ENCODE measurements at places on chromosomes 1 and 21.

GRCh38 chr1:58683519-58683918, 16.3 kb downstream of the MYSM1 start:
- DNase-seq = no peak

- DNase-seq = peak; percentile 34
Observed at GRCh38 chr1:29639741-29640427, 403.6 kb downstream of the PTPRU start.

- DNase-seq = no peak
Observed at GRCh38 chr1:237861944-237862343, 28.8 kb downstream of the ZP4 start.

DNA sequence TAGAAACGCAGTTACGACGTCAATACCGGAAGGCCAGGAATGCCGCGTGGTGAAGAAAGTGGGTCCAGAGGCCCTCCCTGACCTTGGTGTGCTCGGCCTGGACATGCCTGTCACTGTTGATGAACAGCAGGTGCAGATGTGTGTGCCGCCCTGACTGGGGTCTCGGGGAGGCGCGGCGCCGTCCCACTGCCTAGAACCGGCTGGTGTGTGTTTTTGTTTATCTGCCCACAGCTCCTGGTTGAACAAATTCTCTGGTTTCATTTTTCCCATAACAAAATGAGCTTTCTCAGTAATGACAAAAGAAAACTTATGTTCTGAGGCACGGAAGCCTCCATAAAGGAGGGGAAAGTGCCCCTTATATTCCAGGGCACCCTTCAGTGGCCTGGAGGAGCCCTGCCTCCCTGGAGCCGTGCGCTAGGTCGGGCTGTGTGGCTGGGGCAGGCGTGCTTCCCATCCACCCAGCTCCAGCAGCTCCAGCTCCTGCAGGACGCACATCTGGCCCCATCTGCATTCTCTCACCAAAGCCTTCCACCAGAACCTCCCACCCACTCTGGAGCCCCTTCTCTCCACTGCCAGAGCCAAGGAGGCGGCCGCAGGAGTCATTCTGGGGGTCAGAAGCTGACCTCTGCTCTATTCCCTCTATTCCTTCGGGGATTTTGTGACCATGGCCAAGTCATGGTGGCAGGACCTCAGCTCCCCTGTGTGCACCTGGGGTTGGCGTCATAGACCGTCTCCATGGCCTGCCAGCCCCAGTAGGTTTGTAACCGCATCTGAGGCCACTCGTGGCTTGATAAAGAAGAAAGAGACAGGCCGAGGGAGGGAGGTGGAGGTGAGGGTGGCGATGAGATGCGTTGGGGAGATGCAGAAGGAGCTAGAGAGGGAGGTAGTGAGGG, 20.1 kb upstream of the COL18A1 start:
- DNase-seq = peak; percentile 57

- DNase-seq = no peak
Observed at GRCh38 chr1:104921525-104921924, 1171.8 kb downstream of the AMY1C start.

DNA sequence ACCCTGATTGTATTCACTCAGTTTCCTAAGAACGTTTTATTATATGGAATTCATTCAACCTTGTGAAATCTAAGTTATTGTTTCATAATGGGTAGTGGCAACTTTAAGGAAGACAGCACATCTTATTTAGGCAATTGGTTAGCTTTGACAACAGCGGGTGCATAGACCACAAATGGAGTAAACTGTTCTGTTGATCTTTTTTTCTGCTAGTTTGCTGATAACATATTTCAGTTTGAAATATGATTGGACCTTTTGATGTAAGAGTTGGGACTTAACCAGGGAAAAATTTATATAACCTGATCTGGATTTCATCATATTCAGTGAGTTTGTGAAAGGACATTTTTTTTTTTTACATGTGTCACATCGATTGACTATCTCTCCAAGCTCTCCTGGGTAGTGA, 151.7 kb downstream of the HLX start:
- DNase-seq = no peak

- no peak for DNase-seq
Observed at GRCh38 chr1:47823040-47823808, 174.0 kb downstream of the TRABD2B start.

DNA sequence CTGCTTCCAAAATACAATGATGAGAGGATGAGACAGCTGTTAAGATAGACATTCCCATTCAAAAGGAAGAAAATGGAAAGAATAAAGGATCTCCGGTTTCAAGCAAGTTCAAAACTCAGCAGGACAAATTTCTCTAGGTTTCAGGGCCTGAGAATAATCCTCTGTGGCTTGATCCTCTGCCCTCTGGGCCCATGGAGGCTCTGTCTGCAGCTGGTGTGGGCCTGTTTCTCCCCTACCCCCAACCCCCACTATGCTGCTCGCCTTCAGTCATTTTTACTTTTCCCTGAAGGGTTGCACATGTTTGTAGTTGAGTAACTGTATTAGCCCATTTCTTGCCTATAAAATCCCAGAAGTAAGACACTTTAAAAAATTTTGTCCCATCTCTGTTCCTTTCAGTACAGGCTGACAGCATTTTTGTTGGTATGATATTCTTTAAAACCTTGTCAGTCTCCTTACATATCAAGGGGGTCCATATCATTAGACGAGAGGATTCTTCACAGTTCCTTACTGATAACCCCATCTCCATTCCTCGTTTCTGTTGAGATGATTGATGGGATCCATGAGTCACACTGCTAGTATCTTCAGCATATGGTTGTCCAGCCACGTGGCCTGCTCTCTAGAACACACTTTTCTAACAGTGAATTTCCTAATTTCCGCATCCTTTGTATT, 10.5 kb downstream of the ZMYM4 start:
- DNase-seq = no peak

- DNase-seq = no peak
Observed at GRCh38 chr21:36783612-36784374, 84.9 kb downstream of the SIM2 start.
